Activated CD8-positive, alpha-beta memory T cell treated with anti-CD3 and anti-CD28 coated beads, Interleukin-2, amount 10 ng/mL, durations not matched to agents 7 days and 5 days (primary cell): ENCODE measurements at places on chromosomes 13 and 19. TPM values are rescaled to one million over a fixed set of nuclear protein-coding genes. Genes with fewer than 3 reads are reported as not detected.

DNA sequence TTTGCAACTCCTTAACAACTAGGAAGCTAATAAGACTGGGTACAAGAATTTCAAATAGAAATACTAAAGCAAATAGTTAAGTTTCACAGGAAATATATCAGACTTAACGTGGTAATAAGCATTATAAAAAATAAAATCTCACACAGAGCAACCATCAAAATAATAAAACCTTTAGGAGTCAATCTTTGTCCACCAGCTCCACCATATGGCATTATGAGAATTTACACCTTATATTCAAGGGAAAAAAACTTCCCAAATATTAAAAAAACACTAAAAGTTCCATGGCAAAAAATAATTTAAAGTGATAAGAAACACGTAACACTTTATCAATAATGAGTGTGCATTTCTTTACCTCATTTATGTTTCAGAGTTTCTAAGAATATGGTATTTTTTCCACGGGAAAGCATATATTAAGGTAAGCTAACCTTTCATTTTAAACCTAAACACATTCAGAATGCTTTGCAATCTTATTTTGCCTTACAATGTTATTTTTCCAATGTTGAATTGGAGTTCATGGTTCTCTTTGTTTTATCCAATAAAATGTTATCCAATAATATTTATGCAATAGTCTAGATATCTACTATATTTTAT is 423.2 kb upstream of the SGCG start:
- no peak for DNase-seq

WDR88 gene
- not detected for total RNA-seq

DNA sequence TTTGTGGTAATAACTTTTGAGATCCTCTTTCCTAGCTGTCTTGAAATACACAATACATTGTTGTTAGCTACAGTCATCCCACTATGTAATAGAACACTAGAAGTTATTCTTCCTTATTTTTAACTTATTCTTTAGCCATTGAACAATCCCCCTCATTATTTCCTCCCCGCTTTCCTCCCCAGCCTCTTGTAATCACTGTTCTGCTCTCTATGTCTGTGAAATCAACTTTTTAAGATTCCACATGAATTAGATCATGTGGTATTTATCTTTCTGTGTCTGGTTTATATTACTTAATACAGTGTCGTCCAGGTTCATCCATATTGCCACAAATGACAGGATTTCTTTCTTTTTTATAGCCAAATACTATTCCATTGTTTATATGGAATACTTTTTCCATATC is 72.9 kb downstream of the SLC10A2 start:
- DNase-seq: no peak

VSTM2B gene
- not detected for total RNA-seq

DNA sequence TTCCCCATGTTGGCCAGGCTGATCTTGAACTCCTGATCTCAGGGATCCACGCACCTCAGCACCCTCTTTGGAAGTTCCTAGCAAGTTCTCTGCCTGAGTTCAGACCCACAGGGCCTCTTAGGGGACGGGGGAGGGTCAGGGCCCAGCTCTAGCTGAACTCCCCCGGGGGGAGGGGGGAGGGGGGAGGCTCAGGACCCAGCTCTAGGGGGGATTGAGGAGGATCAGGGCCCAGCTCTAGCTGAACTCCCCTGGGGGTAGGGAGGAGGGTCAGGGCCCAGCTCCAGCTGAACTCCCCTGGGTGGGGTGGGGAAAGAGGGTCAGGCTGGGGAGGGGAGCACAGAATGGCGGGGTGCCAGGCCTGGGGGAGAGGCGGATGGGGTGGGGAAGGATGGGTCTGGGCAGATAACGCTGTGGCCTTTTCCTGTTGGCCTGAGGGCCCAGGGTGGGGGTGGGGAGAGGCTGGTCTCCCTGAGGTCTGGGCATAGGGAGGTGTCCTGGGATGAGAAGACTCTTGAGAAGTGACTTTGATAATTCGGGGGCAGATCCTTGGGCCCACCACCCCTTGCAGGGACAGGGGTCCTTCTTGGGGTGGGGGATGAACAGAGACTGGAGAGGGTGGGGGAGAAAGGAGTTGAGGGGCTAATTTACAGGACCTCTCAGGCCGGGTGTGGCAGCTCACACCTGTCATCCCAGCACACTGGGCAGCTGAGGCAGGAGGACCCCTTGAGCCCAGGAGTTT is 5.5 kb upstream of the PTBP1 start:
- DNase-seq: no peak

- no peak for DNase-seq
Measured at GRCh38 chr19:56099638-56100539, 21.2 kb downstream of the ZNF787 start.

GRCh38 chr13:29319451-29319850 is 276.0 kb downstream of the SLC7A1 start:
- no peak for DNase-seq

- no peak for DNase-seq
Measured at GRCh38 chr13:40692946-40693345, 26.5 kb upstream of the FOXO1 start.

GRCh38 chr19:374183-374885 is 29.7 kb upstream of the MIER2 start:
- DNase-seq: no peak

DNA sequence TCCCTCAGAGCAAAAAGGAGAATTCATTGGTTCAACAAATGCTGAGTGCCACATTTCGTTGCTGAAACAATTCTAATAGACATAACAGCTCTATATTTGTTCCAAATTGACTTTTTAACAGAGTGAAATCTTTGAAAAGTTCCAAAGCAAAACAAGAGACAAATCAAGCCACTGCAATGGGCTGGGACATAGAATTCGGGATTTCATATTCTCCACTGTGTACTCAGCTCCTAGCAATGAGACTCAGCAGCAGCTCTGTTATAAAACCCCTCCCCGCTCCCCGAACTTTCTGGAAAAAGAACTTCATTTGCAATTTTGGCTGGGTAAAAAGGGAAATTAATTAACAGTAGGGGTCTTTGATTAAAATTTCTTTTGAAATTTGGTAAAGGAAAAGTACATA is 11.3 kb downstream of the RFX2 start:
- DNase-seq: no peak

DNA sequence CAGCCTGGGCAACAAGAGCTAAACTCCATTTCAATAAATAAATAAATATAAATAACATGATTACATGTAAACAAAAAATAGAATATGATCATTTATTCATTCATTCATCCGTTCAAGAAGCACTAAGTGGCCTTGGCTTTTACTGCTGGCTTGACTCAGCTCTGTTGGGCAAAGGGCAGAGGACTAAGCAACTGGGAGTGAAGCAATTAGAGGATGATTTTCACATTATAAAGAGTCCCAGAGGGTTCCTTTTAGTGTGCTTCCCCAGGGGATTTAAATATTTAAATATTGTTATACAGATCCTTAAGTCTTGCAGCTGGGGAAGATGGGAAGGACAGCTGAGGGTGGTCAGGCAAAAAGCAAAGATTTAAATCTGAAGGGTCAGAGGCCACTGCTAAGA is 34.9 kb upstream of the FLT1 start:
- no peak for DNase-seq

DNA sequence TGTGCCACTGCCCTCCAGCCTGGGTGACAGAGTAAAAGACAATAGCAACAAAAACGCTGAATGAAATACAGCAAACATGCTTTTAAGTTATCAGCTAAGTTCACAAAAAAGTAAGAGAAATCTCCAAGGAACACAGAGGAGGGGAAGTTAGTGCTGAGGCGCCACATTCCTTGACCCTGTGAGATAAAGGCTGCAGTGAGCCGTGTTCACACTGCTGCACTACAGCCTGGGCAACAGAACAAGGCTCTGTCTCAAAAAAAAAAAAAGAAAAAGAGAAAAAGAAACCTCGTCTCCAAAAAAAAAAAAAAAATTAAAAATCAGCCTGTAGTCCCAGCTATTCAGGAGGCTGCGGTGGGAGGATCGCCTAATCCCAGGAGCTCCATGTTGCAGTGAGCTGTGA is 16.3 kb upstream of the DOCK6 start:
- no peak for DNase-seq

DNA sequence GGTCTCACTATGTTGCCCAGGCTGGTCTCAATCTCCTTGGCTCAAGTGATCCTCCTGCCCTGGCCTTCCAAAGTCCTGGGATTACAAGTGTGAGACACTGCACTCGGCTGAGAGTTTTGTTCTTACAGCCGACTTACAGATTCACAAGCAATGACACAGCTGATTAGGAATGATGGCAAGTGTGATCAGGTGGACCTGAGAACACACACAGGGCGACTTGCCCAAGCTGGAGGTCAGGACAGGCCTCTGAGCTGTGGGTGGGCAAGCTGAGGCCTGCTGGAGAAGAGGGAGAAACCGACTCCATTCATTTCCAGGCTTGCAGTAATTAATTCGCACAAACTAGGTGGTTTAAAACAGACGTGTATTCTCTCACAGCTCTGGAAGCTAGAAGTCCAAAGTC is 8.1 kb upstream of the ATG4D start:
- DNase-seq: no peak

DNA sequence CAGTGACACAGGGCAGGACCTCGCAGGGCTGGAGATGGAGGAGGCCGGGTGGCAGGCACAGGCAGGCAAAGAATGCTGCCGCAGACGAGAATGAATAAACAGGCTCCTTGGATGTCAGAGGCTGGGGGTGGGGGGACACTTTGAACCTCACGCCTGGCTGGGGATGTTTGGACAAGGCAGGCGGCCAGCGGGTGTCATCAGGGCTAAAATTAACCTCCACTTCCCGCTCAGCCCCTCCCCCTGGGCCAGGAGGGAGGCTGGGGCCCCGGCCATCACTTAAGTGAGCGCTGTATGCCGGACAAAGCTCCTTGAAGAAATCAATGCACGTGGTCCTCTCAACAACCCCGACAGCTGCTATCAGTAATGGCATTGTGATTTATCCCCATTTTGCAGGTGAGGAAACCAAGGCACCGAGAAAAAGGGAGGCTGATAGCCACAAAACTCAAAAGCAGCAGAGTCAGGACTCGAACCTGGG is 10.3 kb upstream of the FUT5 start:
- no peak for DNase-seq

MISP gene
- not detected for total RNA-seq

DNA sequence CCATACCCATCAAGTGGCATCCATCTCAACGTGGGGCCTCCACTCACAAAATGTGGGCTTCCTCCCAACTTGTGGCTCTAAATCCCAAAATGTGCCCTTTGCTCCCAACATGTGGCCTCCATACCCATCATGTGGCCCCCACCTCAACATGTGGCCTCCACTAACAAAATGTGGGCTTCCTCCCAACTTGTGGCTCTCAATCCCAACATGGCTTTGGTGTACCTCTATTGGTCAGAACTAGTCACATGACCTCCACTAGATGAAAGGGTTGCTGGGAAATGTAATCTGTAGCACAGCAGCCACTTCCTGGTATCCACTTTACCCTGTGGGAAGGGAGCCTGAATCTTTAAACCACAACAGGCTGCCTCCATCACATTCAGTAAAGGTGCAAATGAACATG is 10.1 kb upstream of the ACER1 start:
- DNase-seq: no peak

- no peak for DNase-seq
Measured at GRCh38 chr19:13169769-13170168, 19.6 kb downstream of the IER2 start.

DNA sequence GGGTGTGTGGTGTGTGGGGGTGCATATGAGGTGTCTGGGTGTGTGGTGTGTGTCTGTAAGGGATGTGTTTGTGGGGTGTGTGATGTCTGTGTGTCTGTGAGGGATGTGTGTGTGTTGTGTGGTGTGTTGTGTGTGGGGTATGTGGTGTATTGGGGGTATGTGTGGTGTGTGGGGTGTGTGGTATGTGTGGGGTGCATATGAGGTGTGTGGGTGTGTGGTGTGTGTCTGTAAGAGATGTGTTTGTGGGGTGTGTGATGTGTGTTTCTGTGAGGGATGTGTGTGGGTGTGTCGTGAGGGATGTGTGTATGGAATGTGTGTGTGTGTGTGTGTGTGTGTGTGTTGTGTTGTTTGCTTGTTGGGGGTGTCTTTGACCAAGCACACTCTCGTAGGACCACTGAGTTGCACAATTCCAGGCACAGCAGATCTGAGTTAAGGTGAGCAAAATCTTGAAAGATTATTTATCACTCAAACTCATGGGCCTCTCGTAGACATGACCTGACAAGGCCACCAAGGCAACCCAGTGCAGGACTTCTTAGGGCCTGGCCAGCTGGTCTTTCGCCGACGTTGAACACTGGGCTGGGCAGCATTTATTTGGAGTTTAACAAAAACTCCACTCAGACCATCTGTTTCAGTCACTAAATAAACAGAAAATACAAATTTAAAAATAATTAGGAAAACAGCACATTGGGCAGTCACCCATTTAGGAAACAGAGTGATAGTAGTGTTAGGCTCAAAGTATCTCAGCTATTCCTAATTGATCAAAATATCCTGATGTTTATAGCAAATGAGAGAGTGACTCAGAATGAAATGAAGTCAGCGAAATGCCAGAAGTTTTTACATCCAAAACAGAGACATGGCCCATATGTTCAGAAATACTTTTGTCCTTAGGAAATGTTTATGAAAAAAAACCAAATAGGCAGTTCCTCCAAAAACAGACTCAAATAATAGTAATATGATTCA is 301.1 kb downstream of the FGF9 start:
- no peak for DNase-seq

- no peak for DNase-seq
Measured at GRCh38 chr13:24168392-24168750, 7.9 kb downstream of the SPATA13 start.

LGALS14 gene
- total RNA-seq: 0.37 TPM

IGFL1 gene
- total RNA-seq: not detected

RASIP1 gene
- total RNA-seq: not detected

ZNF763 gene
- 0.85 TPM for total RNA-seq

CEACAM3 gene
- not detected for total RNA-seq

GRCh38 chr13:45490068-45490467 is 25.3 kb downstream of the COG3 start:
- DNase-seq: no peak

DNA sequence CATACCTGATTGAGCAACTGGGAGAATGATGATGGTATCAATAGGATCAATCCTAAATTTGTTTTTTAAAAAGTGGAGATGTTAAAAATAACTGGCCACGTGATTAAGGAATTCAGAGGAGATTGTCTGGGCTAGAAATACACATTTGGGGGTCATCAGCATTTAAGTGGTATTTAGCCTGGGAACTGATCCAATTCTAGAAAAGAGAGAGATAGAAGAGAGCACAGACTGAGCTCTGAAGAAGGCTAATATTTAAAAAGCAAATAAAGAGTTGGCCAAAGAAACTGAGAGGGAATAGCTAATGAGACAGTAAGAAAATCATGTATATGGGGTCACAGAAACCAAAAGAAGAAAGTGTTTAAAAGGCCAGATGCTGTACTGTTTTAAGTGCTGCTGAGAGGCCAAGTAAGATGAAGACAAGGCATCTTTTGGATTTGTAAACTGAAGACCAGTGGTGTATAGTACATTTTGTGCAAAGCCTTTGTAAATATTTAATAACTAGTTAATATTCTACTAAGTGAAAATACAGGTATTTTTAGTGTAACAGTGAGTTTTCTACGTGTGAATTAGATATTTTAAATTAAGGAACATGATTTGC is 40.2 kb downstream of the UBL3 start:
- no peak for DNase-seq

- DNase-seq: no peak
Measured at GRCh38 chr13:27641711-27642502, 20.2 kb downstream of the POLR1D start.

APC2 gene
- total RNA-seq: 0.03 TPM

SGCG gene
- not detected for total RNA-seq

GRCh38 chr13:41639955-41640780 is 182.8 kb downstream of the RGCC start:
- DNase-seq: no peak

GRCh38 chr13:111130116-111130508 is 15.0 kb downstream of the ARHGEF7 start:
- no peak for DNase-seq

GRCh38 chr19:53055117-53055516 is 10.6 kb downstream of the ERVV-2 start:
- no peak for DNase-seq

- no peak for DNase-seq
Measured at GRCh38 chr19:32233091-32233490, 112.3 kb upstream of the ZNF507 start.
